ENCODE measurements at places on chromosomes 3 and 15. TPM values are rescaled to one million over a fixed set of nuclear protein-coding genes. Genes with fewer than 3 reads are reported as not detected.

DNA sequence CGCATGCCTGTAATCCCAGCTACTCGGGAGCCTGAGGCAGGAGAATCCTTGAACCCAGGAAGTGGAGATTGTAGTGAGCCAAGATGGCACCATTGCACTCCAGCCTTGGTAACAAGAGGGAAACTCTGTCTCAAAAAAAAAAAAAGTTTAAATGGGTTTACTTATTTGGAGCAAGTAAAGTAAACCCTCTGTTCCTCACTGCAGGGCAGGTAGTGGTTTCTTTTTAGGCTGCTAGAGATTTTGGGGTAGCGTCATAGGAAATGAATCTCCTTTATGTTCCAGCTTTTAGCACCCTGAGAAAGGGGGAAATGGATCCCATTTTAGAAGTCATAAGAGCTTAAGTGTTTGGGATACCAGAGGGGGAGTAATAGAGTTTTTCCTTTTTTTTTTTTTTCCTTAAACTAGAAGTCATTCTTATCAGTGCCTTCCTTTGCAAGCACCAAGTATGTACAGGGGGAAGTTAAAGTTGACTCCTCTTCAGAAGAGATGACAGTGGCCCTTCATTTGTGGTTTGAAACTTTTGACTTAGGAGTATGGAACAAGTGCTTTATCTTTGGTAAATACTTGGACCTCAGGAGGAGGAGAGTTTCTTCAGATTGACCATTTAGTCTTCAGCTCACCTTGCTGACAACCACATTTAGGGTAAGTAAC is 8.0 kb downstream of the PXK start:
- DNase-seq, result no peak

SLC22A14 gene
- 0.49 TPM for total RNA-seq

GRCh38 chr3:123809597-123809996 is 74.5 kb downstream of the MYLK start:
- no peak for DNase-seq

DNA sequence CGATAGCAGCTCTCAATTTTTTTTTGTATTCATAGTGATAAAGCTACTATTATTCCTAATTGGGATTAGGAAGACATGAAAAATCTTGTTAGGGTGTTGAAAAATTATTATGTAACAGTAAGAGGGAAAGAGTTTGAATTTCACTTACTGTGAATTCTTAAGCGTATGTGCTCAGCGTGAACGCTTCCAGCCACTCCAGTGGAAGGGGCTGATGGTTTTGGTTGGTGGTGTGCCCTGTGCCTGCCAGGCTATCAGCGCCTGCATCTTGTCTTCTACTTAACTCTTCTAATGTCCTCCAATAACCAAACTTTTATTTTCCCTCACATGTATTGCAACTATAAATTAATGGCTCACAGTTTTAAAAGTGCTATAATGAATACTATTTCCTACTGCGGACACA is 22.5 kb downstream of the CDIN1 start:
- no peak for DNase-seq

DNA sequence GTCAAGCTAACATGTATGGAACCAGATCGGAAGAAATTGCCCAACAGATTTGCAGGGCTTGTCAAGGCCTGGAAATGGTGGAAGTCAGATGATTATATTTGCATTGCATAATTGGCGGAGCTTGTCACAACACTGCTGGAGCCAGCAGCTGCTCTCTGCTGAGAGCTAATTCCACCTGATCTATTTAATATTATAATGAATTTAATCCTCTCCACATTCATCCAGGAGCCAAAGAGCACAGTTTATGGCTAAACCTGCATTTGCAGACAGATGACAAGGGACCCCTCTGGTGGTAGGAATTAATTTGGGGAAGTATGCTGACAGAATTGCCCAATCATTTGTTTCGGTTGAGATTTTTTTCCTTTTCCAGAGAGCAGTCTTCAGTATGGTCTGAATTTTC is 730.2 kb downstream of the TUSC7 start:
- DNase-seq, result no peak

- no peak for DNase-seq
Observed at GRCh38 chr15:74808840-74809229, 3.8 kb upstream of the LMAN1L start.

ADAM10 gene
- total RNA-seq, result 48.1 TPM

SLC6A11 gene
- total RNA-seq, result 0.25 TPM

GRCh38 chr15:74664028-74664616 is 31.7 kb downstream of the EDC3 start:
- no peak for DNase-seq

DNA sequence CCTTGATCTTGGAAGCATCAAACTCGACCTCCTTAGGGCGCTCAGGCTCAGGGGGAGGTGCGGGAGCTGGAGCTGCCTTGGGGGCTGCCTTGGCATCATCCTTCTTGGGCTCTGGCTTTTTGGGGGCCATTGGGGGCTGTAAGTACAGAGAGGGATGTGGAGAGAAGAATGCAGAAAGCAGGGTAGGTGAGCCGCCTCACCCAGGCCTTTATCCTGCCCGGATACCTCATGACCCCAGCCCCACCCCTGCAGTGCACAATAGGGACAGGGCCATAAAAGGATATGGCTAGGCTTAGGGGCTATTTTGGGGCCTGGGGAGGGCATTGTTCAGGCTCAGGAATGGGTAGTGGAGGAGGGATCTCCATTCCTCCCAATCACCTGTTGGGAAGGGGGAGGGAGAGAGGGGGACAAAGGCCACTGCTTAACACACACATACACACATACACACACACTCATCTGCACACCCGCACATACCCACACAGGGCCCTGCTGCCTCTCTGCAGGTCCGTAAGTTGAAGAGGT is at the start of gene MYL3:
MYL3 (minus strand) TSS at position 184 of the 522 bp plus-strand sequence; CDS start at position 130, 54 bp downstream.
- no peak for DNase-seq

CYP1A2 gene
- total RNA-seq, result not detected

- DNase-seq, result no peak
Observed at GRCh38 chr3:12405432-12406272, 78.6 kb upstream of the TSEN2 start.

OSBPL10 gene
- total RNA-seq, result 33.9 TPM

DNA sequence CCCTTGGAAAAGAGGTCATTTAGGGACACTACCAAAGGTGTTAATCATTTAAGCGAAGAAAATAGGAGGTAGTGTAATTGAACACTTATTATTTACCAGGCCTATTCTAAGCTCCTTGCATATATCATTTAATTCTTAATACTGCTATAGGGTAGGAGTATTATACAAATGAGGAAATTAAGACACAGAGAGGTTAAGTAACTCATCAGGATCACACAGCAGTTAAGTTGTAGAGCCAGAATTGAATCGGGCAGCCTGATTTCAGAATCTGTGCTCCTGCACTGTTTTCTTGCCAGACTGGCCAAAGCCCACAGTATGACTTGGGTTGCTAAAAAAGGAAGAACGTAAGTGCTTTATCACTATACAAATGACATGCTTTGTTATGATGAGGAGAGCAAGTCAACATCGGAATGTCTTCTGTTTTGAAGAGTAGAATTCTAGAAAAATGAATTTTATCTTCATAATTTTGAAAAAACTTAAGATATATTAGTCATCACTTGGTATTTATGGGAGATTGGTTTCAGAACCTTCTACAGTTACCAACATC is 31.4 kb downstream of the HPS3 start:
- no peak for DNase-seq

- no peak for DNase-seq
Observed at GRCh38 chr3:4938281-4938982, 40.8 kb upstream of the BHLHE40 start.

TM4SF1 gene
- 97.7 TPM for total RNA-seq

FAM43A gene
- 20.4 TPM for total RNA-seq

DNA sequence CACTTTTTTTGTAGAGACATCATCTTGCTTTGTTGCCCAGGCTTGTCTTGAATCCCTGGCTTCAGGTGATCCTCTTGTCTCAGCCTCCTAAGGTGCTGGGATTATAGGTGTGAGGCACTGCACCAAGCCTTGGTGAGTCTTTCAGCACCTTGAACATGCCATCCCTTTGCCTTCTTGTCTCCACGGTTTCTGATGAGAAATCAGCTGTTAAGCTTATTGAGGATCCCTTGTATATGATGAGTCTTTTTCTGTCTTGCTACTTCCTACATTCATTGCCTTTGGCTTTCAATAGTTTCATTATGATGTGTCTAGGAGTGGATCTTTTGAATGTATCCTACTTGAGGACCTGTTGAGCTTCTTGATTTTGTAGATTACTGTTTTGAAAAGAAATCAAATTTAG is 35.9 kb upstream of the TMCC1 start:
- no peak for DNase-seq

DNA sequence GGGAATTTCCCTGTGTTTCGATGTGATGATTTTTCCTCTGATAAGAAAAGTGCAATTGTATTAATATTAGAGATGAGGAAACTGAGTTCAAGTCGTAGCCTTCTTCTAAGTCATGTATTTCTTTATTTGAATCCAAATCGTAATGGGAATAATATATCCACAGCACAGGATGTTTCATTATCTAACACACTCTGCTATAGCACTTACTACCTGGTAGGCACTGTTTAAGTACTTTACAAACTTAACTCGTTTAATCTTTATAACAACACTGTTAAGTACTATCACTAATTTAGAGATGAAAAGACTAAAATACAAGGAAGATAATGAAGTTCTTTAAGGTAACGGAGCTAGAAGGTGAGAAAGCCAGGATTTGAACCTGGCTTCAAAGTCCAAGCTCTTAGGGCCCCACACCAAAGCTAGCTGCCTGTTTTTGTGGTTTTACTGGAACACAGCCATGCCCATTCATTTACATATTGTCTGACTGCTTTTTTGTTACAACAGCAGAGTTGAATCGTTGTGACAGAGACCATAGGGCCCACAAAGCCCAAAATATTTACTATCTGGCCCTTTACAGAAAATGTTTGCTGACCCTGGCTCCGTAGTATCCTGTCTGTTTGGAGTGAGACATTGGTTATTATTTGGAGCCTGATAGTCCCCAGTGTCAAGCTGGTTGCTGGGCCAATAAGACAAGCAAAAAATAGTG is 9.6 kb upstream of the ATP13A3 start:
- DNase-seq, result no peak

GRCh38 chr3:61734749-61735686 is 173.6 kb downstream of the PTPRG start:
- no peak for DNase-seq

DNA sequence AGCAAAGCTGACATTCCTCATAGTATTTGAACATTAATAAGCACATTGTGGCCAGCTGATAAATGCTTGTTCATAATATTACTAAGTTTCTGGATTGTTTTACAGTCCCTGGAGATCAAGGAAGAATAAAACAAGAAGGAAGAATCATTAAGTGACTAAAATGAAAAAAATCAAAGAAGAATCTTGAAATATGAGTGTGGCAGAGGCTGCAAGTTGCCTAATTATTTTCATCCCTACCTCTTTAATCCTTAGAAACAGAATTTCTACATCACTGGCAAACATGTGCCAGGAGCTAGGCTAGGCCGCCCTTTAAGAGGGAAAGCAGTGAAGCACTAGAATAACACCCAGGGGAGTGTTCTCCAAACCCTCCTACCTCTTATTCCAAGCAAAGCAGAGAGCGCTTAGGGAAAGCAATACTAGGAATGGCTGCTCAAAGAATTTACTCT is 98.9 kb downstream of the MAGI1 start:
- no peak for DNase-seq

GRCh38 chr3:128217702-128218547 is 64.6 kb downstream of the EEFSEC start:
- DNase-seq, result no peak

DNA sequence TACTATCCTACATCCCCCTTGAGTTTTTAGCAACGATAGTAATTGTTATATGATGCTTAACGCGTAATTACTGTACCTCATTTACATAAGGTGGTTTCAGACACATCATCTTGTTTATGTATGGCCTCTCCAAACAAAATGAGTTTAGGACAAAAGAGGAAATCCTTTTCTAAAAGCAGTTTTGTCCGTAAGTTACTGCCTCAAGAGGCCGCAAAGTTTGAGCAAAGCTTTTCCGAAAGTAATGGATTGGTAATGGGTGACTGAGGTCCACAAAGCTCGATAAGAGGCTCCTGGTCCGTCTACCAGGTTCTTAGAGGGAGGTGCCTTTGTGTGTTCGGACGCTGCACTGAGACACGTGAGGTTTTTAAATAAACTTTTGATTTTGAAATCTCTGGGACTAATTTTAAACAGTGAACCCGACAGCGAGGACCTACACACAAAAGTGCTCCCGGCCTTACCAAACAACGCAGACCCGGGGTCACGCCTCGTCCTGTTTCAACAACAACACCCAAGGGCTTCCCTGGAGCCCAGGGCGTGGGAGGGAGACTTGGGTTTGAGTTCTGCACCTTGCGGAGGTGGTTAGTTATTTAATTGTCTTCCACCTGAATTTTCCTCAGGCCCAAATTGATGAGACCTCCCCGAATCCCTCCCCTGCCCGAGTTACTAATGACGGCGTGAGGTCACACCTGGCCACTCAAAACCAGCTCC is 456 bp upstream of the C15orf61 start:
- DNase-seq, result no peak

GRCh38 chr3:45783667-45784066 is 12.7 kb downstream of the SLC6A20 start:
- peak; percentile 52 for DNase-seq

- DNase-seq, result no peak
Observed at GRCh38 chr3:23129817-23130216, 73.3 kb upstream of the UBE2E2 start.

GRCh38 chr3:24504772-24505171 is 10.1 kb upstream of the THRB start:
- DNase-seq, result no peak

DNA sequence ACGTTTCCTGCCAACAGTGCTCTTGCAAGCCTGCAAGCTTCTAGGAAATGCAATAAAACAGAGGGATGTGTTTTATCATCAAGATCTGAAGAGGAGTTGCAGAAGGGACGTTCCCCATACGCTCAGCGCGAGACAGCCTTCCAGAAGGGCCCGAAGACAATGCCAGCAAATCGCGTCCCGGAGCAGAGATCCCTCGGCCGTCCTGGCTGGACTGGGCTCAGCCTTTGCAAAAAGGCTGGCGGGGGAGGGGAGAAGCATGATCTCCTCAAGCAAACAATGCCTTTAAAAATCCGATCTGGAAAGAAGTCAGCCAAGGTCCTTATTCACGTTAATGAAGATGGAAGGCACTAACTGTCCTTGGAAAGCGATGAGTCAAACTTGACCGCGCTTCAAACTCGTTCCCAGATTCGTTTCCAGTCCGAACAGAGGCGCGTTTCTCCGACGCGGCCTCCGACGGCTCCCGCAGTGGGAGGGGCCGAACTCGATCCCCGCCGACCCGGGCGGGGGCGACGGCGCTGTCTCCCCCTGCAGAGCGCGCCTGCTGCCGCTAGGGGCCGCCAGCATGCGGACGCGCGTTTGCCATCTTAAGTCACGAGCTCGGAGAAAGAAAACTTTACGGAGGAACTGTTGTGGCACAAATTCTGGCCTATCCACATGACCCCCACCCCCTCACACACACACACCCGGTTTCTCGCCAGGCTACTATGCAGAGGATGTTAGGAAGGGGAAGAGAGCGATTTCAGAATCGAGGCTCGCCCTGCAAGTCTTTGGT is 5.5 kb downstream of the BCL6 start:
- peak; percentile 98 for DNase-seq

GOLGA6B gene
- not detected for total RNA-seq

GRCh38 chr15:100891307-100892012 is 11.8 kb downstream of the ALDH1A3 start:
- DNase-seq, result no peak

All from vagina (tissue), 2 donors.